ENCODE measurements at places on chromosomes 3 and 15.

DNA sequence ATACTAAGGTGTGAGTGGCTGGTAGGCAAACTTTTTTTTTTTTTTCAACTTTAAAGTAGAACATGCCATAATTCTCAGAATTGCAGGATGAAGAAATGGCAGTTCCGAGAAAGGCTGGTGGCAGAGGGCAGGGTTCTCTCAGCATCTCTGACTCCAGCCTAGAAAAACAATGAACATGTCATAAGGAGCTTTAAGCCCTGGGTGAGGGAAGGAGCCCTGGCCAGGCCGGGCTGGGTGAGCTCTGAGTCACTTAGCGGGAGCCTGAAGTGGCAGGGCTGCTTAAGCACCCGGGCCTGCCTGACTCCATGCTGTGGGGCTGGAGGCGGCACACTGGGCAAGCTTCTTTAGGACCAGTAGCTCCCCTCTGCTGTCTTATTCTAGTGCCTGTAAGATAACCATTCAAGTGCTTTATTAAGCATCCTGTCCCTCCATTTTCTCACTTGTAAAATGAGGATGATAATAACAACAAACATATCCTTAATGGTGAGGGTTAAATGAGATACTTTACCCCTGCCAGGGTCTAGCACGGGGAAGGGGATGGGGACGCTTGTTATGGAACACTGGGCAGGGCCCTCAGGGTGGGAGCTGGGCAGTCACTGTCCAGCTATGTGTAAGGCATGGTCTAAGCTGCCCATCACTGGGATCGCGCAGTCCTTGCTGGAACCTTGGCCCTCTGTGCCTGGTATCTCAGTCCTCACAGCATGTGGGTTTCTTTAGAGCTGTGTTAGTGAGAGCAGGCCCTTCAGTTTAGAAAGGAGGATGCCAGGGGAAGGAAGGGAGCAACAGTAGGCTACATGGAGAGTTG, 18.4 kb downstream of the SMAD6 start:
- no peak for DNase-seq

DNA sequence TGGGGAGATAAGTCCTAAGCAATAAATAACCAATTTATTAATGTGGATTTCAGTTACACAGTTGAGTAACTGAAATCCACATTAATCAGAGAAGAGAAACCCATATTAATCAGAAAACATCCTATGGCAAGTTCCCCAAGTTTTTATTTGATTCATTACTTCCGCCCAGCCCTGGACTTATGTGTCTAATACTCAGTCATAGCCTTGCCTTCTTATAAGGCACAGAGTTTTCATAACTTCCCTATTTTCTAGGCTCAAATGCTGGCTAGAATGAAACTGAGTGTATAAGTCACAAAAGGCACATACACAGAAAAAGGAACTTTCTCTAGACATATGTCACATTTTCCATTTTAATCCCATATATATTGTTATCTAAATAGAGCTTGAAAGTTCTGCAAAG, 28.8 kb downstream of the CD47 start:
- no peak for DNase-seq

DNA sequence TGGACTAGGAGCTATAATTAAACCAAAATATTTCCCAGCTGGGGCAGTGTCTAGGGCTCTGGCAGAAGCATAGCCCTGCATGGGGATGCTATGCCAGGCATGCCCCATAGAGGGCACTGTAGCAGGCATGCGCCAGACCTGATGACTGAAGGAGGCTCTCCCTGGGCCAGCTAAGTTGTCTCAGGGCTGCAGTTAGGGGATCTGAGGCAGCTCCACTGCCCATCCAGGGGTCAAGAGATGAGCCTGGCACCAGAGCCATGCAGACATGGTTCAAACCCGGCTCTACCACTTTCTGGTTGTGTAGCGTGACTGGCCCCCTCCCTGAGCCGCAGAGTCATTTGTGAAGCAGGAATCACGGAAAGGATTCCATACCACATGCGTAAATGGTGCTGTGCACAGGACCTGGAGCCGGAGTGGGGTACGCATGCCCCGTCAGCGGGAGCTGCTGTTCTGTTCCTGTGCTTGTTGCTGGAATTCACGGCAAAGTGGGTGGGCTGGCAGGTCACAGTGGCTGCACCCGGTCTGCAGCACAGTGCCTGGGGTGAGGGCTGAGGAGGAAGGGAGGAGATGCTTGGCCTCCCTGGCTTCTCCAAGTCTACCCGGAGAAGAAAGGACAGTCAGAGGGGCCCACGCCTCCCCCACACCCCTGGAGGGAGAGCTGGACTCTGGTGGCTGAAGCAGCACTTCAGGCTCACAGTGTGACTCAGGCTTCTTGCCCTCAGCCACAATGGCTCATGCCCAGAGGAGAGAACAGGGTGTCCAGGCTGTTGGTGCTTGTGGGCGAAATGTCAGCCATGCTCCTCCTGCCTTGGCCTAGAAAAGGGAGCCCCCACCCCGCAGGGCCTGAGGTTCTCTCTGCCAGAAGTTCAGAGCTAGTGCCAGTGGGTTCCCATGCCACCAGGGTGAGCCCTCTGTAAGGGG, 43.1 kb downstream of the DNASE1L3 start:
- no peak for DNase-seq

DNA sequence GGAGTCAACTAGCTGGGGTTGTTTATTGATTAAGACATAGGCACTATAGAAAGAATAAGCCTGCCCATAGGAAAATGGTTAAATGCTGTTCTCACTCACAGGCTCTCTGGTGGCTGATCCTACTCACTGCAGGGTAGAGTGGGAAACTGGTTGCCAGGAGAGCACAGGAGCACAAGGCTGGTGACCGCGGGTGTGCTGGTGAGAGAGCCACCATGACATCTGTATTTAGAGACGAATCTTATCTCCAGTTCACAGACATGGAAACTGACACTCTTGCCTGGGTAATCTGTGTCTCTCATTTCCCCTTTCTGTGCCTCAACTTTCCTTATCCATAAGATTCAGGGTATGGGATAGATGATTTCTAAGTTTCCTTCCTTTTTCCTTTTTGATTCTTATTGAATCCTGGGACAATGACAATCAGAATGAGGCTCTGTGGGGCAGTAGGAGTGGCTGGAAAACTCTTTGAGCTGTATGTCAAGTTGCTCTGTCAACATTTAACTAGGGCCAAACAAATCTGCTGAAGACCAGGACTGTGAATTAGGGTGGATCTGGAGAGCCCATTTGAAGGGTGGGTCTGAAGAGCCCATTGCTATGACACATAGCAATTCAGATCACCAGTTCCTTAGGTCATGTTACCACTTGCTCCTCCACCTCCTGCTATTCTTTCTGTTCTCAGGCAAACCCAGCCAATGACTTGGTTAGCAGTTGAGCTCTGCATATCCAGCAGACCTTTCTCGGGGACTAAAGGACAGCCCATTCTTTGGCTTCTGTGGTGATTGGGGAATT, 286.1 kb upstream of the TBL1XR1 start:
- DNase-seq: no peak

DNA sequence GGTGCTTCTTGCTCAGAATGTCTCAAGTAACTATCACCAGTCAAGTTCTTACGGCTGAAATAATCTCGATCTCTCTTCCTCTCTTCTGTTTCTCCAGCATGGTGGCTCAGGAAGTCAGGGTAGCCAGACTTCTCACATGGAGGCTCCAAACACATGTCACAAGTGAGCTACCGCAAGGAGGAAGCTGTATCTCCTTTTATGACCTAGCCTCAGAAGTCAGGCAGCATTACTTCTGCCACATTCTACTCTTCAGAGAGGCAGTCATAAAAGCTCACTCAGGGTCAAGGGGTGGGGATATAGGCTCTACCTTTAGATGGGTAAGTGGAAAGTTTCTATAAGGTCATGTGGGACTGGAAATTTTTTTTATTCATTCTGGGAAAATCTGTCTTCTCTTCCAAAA, 86.6 kb upstream of the NEO1 start:
- no peak for DNase-seq

DNA sequence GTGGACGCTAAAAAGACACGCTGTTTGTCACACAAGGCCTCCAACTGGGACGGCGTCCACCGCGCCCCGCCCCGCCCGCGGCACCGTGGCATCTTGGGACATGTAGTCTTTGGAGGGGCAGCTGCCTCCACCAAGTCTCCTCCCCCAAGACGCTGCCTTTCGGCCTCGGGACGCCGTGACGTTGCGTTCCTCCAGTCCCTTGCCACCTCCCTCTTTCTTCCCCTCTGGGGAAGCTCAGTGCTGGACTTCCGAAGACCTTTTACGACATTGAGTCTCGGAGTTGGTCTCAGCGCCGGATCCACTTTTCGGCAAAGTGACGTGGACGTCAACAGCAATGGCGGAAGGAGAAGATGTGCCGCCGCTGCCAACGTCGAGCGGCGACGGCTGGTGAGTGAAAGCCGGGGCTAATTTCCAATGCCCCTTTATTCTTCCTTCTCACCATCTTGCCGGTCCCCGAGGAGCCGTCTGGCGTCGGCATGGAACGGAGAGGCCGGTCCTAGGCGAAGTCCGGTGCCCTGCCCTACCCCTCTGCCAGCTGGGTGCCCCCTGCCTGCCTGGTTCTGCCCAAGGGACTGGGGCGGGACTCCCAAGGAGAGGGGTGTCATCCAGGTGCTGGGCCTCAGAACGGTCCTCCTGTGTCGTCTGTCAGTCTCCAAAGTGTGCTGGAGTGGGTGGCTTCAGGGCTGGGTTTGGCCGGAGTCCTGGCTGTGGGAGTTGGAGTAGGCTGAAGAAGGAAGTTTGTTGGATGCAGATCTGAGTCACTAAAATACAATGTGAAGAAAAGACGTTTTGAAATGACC, at the start of gene TBC1D23:
TSS of gene TBC1D23 (plus strand) at position 308 of the 800 bp plus-strand sequence. CDS start at position 335, 27 bp downstream.
- peak; percentile 96 for DNase-seq

DNA sequence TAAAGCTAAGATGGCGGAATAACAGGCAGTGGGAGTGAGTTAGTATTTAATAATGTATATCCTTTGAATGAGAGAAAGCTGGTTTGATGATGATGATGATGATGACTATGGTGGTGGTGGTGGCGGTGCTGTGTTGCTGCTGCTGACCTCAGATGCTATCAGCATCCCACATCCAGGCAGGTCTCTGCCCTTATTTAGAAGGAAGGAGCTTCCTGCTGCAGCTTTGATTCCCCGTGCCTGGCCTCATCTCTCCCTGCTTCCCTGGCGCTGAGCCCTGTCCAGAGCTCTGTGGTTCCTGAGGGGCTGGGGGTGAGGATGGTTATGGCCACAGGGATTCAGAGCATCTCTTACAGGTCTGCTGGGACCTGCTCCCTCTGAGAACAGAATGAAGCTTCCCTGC, 73.1 kb downstream of the RAB11A start:
- DNase-seq: no peak

DNA sequence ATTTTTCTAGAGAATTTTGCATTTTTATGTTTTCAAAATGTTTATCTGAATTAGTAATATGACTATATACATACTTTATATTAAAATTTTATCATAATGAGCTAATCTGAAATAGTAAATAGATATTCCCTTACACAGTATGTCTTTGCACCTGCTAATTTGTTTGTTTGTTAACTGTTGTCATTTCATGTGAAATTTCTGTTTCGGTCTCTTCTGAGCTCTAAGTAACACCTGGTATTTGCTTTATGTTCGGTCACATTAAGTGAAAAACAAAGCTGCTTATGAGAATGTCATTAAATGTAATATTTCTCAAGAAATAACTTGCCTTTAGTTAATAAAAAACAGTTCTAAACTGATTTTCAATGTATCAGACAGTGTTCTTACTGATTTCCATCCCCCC, 61.1 kb downstream of the FNDC3B start:
- no peak for DNase-seq

Measured in nucleus accumbens (tissue), 56 donors.